ENCODE measurements at places on chromosomes 4 and X. TPM values are rescaled to one million over a fixed set of nuclear protein-coding genes. Genes with fewer than 3 reads are reported as not detected.

- no peak for DNase-seq
Measured at GRCh38 chr4:156635051-156635450, 336.5 kb downstream of the PDGFC start.

DNA sequence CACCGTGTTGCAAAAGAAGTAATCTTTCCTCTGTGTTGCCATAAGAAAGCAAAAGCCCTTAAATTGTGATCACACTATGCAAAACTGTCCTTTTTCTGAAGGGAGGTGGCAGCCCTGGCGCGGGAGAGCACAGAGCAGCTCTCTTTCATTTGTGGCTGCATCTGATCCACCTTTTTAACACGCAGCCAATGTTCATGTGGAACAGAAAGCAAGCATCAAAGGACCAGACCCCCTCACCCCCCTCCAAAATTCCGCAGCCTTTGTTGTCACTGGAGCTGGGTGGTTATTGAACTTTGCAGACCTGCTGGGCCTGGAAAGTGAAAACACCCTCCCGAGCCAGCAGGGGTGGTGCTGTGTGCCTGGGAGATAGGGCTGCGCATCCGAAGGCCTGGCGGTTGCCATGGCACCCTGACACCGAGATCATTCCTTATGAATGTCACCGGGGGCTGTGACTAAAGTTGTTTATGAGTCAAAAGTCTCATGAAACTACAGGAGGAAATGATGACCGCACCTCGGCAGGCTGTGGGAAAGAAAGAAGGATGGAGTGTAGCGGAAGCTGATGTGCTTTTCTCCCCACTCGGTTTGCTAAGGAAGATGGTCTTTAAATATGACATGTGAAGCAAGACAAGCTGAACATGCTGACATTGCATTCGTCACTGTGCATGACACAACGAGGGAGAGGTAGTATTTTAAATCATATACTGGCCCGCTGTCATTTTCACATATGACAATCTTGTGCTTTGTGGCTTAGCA lies 367.4 kb downstream of the UNC5C start:
- DNase-seq: no peak

DNA sequence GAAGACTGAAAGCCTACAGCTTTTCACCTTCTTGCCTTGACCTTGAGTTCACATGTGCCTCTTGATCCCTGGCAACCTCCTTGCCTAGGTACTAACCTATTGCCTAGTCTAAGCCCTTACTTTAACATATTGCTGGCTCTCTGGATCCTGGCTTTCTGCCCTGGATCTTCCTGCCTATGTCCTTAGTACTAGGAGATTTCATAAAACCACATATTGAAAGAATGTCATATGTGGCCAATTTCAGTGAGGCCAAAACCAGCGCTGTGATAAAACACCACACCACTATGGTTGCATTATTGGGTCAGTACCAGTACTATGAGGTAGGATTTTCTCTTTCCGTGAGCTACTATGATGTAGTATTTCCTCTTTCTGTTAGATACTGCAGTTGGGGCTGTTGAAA lies 80.4 kb downstream of the CT47B1 start:
- DNase-seq: no peak

DNA sequence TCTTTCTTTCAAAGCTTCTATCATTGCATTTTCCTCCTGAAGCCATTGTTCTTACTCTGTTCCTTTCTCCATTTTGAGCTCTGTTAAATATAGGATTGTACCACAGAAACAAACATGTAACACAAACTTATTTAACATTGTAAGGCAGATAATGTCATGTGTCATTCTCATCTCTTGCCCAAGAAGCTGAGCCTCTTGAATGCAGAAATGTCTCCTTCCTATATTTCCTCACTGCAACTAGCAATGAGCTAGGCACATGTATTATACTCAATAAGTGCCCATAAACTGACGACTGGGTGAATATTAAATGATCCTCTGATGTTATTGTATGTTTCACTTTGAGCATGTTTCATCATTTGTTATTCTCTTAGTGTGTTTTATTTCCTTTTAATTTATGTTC lies 56.7 kb upstream of the SLC7A11 start:
- DNase-seq: no peak

Gene MSX1
- 2.9 TPM for polyA plus RNA-seq

Gene CPLX1
- 0.22 TPM for polyA plus RNA-seq

Gene SMIM10
- polyA plus RNA-seq: 0.26 TPM

Gene SUPT20HL2
- polyA plus RNA-seq: not detected

Gene PPP2R3B
- polyA plus RNA-seq: 29.6 TPM

Gene USP17L20
- polyA plus RNA-seq: not detected

Measured in A549 (cell line).